CD4-positive, CD25-positive, alpha-beta regulatory T cell (primary cell): ENCODE measurements at places on chromosomes 2 and 18.

DNA sequence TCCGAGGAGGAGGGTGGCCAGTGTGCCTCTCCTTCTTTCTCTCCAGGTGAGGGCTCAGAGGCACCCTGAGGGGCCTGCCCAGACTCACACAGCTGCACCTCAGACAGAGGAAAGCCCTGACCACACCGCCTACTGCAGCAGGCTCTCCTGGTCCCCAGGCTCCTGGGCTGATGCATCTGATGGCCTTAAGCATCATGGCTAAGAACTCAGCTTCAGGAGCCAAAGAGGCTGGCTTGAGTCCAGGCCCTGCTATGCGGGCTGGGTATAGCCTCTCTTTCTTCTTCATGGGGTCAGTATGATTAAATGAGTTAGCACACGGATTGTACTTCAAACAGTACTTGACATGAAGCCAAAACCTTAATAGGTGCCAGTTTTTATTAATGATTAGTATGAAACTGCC lies 89.6 kb downstream of the TGFA start:
- DNase-seq: no peak

DNA sequence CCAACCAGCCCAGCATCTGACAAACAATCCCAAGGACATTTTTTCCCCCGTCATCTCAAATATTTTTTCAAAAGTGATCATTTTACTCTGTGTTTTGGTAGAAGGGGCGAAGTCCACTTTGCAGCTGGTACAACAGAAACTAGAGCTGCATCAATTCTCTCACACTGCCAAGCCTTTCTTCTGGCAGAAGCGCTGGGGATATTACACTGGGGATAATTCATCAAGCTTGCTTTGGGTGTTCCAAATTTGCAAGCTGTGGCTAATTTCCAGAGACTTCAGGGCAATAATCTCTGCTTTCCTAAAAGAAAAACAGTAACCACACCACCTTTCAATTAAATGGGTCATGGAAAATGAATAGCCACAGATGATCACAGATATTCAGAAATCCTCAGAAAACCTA lies 238.3 kb downstream of the SLC8A1 start:
- DNase-seq: no peak

- peak; percentile 69 for DNase-seq
These were observed 5.0 kb downstream of the SPIRE1 start for GRCh38 chr18:12652861-12653401.

DNA sequence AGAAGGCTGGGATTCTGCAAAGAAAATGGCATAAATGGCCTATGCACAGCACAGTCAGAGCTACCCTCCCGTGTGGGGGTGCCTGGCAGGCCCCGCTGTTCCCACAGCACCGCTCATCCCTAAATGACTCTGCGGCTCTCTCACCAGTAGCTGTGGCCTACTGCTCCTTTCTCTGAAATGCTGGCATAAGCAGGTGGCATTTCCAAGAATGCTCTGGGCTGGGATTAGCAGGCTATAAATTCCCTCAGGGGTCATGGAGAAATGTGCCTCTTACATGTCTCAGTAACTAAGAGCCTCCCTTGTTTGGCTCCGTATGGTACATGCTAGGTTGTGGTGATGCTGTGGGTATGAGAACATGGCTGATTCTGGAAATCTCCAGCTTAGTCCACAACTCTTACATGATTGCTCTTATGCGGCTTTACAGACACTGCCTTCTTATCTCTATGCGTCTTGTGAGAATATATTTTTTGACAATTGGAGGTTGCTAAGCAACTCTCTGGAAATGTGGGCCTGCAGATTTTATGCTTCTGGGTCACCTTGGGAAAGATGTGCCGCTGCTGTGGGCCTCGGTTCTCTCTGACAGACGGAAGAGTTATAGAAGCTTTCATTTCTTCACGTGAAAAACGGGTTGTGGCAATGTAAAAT lies 80.3 kb upstream of the GATA6 start:
- DNase-seq: no peak

DNA sequence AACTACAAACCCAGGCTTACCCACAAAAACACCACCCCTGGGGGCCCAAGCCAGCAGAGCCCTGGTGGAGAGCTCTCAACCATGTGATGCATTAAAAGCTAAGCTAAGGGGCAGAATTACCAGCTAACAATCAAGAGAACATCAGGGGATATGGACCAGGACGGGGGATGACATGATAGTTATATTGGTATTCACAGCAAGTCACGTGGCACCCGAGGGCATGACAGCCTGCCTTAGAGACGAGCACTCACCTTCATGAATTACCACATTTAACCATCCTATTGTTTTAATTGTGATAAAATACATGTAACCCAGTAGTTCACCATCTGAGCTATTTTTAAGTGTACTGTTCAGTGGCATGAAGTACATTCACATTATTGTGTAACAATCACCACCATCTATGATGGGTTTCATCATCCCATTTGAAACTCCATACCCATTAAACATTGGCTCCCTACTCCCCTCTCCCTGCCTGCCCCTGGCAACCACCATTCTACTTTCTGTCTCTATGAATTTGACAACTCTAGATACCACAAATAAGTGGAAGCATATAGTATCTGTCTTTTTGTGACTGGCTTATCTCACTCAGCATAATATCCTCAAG lies 245.6 kb downstream of the ANAPC1 start:
- DNase-seq: no peak
